Upper lobe of left lung (tissue), 6 donors: ENCODE measurements at places on chromosomes 7 and 10.
A peak's percentile ranks its signal among the peaks of the same experiment; 100 is the strongest.

- peak; percentile 94 for DNase-seq
Measured at GRCh38 chr7:100130608-100131453, 4.1 kb downstream of the MBLAC1 start.

DNA sequence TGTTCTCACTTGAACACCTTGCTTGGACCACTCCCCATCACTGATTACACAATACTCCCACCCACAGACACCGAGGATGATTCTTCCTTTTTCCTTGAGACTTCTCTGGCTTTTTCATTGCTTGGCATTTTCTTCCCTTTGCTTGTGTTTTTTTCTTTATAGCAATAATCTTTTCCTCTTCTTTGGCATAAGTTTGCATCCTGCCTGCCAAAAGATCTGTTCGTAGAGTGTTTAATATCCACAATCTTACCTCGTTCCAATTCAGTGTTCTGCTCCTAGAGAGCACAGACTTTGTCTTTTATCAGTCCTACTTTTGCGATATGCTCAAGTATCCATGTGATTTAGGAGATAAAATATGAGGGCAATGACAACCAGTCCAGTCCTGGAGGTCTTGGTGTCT lies 303.3 kb upstream of the CDC14C start:
- DNase-seq, result no peak

GRCh38 chr7:69257592-69257991 lies 340.7 kb upstream of the AUTS2 start:
- DNase-seq, result no peak

- peak; percentile 84 for DNase-seq
Measured at GRCh38 chr7:155787171-155787851, 25.0 kb downstream of the SHH start.

- DNase-seq, result no peak
Measured at GRCh38 chr10:103716206-103717160, 138.9 kb downstream of the SH3PXD2A start.

- no peak for DNase-seq
Measured at GRCh38 chr7:82335927-82336326, 107.7 kb downstream of the CACNA2D1 start.

- no peak for DNase-seq
Measured at GRCh38 chr10:73926152-73926764, 15.3 kb downstream of the PLAU start.

DNA sequence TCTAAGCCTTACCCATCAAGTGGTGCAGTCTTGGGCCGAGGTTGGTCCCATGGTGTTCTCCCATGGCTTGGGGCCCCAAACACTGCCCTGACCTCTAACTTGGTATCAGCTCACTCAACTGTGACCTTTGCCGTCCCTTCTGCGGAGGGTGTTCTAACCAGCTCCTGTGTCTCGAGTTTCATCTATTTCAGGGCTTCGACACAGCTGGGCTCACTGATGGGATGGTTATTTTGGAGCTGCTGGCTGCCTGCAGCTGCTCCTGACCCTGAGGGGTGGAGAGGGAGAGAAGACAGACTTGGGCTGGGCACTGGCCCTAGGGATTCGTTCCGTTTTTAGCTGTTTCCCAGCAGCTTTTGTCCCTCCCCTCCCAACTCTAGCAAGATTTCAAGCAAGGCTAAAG lies 86.9 kb downstream of the NEURL1 start:
- DNase-seq, result no peak

DNA sequence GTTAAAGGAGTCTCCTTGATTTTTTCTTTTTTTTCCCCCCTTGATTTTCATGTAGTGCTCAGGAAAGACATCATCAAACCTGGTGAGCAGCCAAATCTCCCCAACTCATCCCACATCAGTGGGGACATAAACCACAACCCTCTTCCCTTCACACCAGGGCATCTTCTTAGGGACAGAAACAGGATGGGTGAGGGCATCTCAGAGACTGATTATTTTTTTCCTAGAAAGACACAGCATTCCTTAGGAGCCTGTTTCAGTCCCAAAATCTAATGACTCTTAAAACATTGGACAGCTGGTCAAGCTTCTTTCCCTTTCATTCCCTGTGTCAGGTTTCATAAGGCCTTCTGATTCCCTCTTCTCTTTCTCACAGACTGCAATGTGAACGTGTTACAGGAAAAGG lies 31.5 kb upstream of the GSAP start:
- DNase-seq, result no peak

DNA sequence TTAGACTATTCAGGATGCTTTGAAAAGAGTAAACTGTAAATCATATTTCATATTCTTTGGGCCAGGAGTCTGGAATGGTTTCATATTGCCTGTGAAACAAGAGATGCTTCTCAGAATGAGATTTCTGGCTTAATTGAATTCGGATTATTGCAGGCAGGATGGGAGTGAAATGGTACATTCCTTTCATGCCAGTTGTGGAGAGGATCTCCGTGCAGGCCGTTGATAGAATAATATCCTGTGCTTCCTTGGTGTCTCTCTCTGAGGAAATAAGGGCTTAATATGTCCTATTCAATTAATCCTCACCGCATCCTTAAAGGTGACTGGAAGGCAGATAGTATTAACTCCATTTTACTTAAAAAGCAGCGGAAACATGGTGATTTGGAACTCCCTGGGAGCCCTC lies 56.6 kb downstream of the CUX1 start:
- no peak for DNase-seq

DNA sequence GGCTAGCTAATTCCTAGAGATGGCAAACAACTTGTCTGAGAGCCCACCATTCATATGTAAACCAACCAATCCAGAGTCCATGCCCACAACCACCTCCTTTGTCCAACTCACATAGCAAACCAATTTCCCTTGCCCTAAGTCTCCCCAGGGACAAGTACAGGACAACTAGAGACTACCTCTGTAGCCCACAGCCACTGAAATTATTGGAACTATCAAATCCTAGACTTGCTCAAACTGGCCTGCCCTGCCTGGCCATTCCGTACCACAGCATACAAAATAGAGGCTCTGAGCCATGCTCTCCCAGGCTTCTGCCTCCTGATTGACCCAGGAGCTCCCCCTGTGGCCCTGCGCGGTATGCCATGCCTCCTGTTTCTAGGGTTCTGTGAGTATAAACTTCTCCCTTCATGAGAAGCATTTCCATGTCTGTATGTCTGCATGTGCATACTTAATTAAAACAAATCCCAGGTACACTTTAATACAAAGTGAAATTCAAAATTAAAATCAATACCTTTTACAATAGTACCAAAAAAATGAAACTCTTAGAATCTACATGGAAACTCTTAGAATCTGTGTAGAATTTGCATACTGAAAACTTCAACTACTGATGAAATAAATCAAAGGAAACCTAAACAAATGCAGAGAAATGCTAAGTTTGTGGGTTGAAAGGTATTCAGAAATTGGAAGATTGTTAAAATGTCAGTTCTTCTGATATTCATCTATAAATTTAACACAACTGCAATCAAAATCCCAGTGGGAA lies 4.0 kb upstream of the HECW1 start:
- DNase-seq, result peak; percentile 55

- DNase-seq, result no peak
Measured at GRCh38 chr7:68245688-68246087, 1249.1 kb downstream of the TYW1 start.

DNA sequence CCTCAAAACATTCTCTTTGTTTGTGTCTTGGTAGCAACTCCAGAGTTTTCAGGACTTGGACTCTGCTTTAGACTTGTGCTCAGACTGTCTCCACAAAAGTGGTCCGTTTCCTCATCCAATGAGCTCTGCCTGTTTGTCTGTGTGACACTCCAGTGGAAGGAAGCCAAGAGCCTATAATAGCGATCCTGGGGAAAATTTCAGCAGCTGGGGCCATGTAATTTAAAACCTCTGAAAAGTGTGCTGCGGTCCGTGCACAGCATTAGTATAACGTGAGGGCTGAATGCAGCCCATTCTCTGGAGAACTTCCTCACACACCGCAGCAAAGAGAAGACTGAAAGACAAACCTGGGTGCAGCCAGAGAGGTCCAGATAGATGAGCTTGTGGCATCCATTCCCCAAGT lies at the start of gene LRRC17:
Gene LRRC17 (plus strand): TSS at position 259 of the 400 bp plus-strand sequence. CDS start 20,914 bp downstream, outside the sequence.
- DNase-seq, result no peak

- no peak for DNase-seq
Measured at GRCh38 chr7:95298091-95298490, 26.2 kb downstream of the PON1 start.

DNA sequence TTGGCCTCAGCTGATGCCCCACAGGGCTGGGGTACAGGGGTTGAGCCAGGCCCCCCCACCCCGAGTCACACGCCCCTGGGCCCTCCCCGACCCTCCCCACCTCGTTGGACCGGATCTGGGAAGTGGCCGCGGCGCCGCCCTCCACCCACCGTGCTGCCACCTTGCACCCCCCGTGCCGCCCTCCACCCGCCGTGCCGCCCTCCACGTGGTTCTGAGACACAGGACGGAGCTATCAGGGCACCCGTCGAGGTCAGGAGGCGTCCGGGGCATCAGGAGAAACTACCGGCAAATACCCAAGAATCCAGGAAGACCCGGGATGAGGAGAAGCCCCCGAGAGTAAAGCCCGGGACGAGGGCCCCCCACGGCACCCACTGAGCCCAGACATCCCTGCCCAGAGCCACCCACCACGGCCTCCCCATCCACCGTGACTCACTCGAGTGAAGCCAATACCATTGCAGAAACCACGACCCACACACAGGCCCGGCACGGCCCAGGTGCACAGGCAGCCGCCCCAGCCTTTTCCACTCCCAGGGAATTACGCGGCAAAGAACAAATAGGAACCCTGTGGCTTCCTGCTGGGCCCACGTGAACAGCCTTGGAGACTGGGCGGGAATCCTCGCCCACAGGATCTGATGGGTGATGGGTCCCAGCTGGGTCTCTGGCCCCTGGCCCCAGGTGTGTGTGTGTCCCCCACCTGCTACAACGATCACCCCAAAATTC lies 34.0 kb downstream of the ADAP1 start:
- DNase-seq, result no peak

- peak; percentile 24 for DNase-seq
Measured at GRCh38 chr10:112898540-112899390, 51.3 kb upstream of the TCF7L2 start.

DNA sequence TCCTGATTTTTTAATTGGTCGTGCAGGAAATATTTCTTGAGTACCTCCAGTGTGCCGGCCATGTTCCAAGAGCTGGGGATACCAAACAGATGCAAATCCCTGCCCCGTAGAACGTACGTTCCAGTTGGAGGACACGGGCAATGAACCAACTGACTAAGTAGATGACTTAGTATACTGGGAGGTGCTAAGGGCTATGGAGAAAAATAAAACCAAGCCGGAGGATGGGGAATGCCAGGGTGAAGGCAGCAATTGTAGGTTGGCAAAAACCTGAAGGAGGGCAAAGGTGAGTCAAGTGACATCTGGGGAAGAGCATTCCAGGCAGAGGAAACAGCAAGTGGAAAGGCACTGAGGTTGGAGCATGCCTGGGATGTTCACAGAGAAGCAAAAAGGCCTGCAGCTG lies 6.8 kb upstream of the VSIR start:
- DNase-seq, result no peak

- no peak for DNase-seq
Measured at GRCh38 chr7:20738518-20739481, 47.9 kb downstream of the SP8 start.

GRCh38 chr10:52488606-52489485 lies 174.8 kb downstream of the DKK1 start:
- DNase-seq, result no peak

GRCh38 chr10:103473261-103473671 lies 5.8 kb downstream of the CALHM3 start:
- peak; percentile 86 for DNase-seq

GRCh38 chr10:119005362-119006043 lies 24.0 kb upstream of the NANOS1 start:
- no peak for DNase-seq

DNA sequence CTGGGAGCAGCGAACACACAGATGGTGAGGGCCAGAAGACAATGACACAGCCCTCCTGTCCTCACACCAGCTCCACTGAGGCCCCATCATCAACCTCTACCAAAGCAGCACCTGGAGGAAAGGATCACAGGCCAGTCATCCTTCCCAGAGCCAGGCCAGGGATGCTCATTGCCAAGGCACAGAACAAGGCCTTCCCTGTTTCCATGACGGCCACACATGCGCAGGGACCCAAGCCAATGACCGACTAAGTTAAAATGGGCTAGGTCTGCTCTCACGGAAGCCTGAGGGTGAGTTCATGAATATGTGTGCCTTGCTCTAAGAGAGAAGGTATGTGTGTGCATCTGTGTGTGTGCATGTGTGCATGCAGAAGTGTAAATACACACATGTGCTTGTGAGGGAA lies 39.6 kb downstream of the COBL start:
- DNase-seq, result no peak

DNA sequence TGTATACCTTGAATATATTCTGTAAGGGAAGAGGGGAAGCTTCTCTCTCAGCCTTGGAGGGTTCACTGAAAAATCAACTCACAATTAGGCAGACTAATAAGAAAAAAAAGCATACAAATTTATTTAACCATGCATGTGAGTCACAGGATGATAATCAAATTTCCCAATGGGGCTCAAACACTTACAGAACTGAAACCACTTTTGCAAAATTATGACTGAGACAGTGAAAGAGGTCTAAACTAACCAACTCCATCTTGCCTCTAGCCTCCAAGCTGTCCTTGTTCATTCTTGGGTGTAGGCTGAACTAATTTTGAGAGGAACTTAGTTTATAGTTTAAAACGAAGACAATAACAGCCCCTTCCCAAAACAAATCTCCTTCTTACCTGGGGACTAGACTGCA lies 618.3 kb upstream of the AUTS2 start:
- no peak for DNase-seq

GRCh38 chr10:18713077-18713476 lies 53.8 kb downstream of the ARL5B start:
- no peak for DNase-seq

GRCh38 chr7:150983893-150984368 lies 5.8 kb upstream of the KCNH2 start:
- DNase-seq, result no peak

- no peak for DNase-seq
Measured at GRCh38 chr10:47257396-47258120, 42.4 kb upstream of the GDF10 start.

DNA sequence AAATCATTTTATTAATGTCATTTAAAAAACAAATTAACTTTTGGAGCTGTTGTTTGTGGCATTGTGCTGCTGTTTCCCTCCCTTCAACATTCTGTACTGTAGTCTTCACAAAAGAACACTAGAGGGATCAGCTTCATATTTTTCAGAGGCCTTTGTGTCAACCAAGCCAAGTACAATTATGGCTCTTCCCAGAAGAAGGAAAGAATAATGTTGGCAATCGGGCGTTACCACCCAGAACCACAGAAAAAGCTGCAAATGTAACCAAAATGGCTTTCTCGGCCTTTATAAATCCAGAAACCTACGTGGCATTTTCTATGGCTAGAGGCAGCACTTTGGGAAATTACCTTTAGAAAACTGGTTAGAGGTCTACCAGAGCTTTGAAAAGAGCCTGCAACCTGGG lies 98.8 kb upstream of the COL1A2 start:
- DNase-seq, result no peak

- DNase-seq, result no peak
Measured at GRCh38 chr7:80347173-80347572, 164.7 kb downstream of the GNAT3 start.
